ENCODE measurements at places on chromosomes 6 and 20.

DNA sequence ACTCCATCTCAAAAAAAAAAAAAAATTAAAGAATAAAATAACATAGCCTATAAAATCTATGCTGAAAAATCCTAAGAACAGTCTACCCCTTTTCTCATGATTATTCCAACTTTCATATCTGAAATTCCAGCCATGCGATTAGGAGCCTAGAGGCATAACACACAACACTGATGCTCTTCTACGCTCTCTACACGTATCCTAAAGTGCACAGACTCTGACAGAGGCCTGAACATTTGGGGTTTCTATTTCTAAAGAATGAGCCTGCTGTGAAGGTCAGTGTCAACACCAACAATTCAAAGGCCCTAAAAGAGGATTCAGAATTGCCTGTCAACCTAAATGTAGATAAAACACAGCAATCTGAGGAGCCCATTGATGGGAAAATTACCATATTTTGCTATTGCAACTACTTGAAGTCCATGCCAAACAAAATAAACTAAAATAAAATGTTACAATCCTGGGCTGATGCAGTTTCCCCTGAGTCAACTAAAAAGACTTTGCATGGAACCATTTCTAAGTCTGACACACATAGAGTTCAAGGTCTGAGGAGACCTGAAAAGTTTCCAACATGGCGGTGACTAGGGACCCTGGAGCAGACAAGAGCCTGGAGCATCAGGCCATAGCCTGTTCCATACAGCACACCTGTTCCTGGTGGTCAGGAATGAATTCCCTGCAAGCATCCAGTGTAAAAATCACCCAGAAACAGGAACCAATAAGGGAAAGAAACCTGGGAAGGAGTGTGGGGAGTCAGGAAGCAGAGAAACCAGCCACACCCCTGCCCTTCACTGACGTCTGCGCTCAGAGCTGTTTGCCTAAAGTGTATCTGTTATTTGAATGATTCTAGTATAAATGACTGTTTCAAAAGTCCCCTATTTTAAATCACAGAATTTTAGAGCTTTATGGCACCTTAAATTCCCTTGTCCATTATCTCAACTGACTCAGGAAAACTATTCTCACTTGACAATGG lies 11.8 kb downstream of the NINL start:
- no peak for DNase-seq

GRCh38 chr20:45114465-45115385 lies at the start of gene WFDC5:
TSS of gene WFDC5 (minus strand) at chr20:45115174. CDS start at chr20:45115083, 91 bp downstream.
- DNase-seq, result peak; percentile 56

DNA sequence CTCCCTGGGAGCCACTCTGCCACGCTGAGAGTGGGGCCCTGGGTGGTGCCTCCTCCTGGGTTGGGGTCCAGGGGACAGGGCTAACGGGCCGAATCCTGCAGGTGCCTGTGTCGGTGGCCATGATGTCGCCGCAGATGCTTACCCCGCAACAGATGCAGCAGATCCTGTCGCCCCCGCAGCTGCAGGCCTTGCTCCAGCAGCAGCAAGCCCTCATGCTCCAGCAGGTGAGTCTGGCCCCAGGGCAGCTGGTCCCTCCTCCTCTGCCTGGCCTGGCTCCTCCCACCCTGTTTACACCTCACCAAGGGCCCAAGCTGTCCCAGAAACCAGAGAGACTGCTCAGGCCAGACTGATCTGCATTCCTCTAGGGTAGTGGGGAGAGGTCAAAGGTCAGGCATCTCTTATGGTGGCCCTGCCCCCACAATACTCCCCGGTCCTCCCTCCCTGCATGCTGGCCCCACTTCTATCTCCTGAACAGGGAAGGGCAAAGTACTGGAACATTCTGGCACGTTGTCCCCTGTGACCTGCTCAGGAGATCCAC lies 38.6 kb downstream of the FOXP4 start:
- DNase-seq, result no peak

DNA sequence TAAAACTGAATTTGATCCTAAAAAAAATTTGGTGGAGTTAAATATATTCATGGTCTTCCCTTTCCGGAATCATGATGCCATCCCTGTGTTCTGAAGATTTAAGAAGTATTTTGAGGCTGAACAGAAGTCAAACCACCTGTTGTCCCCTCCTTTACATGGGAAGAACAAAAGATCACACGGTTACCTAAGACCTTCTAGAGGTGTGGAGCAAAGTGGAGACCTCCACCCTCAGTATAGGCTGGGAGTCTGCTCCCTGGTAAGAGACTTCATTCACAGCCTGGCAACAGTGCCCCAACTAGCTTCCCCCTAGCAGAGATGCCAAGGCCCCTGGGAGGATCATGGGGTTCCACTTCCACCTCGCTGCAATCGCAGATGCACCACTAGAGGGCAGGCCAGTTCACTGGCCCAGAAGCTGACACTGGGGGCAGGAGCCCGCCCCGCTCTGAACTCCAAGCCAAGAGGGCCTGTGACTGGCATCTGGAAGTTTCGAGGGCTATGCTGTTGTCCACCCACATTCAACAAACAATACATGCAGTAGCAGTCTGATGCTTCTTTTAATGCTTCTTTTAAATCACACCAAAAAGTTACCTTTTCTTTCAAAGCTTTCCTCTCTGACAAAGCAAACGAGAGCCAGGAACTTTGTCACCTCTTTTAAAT lies 19.5 kb upstream of the UBE2J1 start:
- peak; percentile 66 for DNase-seq

DNA sequence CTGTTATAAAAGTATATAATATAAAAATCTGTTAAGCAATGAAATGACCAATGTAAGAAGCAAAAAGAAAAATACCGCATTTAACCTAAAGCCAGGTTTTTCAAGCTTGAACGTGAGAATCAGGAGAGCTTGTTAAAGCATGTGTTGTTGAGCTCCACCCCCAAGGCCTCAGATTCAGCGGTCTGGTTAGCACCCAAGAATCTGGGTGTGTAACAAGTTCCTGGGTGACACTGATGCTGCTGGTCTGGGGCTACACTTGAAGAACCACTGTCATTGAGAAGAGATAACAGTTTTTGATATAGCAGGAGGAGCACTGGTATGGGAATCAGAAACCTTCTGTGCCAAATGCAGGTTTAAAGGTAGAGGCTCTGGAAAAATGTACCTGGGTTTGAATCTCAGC lies 154.0 kb downstream of the ID4 start:
- no peak for DNase-seq

DNA sequence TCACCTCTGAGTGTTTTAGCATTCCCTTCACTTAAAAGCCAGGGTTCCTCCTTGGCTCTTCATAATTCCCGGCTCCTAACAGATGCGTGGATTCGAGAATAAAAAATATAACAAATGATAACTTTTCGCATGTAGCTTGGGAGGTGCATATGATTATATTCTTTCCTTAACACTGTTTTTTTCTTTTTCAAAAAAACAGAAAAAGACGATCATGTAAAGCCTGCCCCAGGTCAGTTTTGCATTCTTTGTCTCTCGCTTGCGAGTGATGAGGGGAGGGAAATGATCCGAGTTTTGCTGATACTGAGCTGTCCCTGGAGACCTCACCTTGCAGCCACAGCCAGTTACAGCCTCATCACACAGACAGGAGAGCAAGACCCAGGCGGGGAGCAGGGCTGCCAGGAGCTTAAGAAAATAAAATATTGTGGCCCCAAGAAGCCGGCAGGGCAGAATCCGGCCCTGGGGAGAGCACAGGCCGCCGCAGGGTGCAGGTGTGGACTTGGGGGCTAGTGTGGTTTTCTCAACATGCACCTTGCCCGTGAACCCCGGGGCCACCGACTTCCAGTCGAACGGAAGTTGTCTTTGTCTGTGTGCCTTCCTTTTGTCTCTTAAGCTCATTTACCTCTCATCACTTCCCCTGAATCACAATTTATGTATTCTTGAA lies 301.8 kb downstream of the TAF4 start:
- DNase-seq, result no peak

DNA sequence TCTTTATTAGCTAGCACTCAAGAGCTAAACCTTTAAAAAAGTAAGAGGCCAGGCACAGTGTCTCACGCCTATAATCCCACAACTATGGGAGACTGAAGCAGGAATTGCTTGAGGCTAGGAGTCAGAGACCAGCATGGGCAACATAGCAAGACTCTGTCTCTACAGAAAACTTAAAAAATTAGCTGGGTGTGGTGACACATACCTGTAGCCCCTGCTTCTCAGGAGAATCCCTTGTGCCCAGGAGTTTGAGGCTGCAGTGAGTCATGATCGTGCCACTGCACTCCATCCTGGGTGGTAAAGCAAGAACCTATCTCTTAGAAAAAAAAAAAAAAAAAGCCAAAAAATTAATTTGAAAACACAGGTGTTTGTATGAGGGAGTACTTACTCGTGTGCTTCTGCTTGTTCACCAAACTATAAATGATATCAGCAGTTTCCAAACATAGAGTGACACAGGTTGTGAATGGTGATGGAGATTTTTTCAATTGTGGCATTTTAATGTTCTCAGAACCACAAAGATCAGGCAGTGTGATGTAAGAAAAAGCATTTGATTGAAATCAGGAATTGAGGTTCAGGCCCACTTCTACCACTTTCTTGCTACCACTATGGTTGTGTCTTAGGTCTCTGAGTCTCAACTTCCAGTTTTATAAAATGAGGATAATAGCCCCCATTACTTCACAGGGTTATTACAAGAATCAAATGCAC lies 104.9 kb downstream of the FOXO3 start:
- DNase-seq, result no peak

DNA sequence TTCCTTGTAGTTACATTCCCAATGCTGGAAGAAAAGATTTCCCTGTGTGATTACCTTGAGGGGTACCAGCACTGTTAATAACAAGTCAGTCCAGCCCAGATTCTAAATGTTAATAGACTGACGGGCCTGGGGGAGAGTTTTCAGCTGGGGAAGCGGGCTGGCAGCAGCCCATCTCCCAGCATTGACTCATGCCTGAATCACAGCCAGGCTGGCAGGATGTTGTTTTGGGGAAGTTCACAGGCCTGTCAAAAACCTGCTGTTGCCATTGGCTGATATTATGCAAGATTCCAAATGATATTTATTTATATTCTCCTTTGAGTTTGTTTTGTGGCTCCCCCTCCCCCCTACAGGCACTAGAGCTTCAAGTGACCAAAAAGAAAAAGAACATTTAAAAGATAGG lies 213.9 kb upstream of the CNR1 start:
- peak; percentile 26 for DNase-seq

DNA sequence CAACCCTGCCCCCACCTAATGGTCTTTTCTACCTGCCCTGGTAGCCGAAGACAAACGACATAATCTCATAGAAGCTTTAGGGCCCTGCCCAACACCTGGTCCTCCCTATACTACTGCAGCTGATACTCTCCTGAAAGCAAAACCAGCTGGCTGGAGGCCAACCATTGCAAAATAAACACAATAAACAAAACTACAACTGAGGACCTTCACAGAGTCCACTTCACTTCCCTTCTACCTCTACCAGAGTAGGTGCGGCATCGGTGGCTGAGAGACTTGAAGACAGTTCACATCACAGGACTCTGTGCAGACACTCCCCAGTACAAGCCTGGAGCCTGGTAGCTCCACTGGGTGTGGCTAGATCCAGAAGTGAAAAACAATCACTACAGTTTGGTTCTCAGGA lies 476.2 kb downstream of the MMUT start:
- no peak for DNase-seq

DNA sequence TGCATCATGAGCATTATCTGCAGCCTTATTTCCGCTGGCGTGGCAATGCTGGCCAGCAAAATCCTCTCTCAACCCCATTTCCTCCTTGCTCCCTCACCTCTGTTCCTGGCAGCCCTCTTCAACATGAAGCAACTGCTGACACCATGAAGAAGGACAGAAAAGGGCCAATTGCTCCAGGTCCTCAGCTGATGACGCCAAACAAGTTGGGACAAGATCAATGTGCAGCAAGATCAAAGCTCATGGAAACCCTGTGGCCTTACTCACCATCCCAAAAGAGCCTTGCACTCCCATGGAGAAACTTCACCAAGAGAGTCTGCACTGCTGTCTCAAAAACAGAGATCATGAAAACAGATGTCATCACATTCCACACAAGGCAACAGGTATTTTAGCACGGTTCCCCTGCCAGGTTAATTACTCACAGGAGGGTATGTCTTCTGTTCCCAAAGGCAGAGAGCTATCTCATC lies 7.4 kb downstream of the GFOD1 start:
- DNase-seq, result no peak

- no peak for DNase-seq
These were observed 134.8 kb upstream of the FOXA2 start for GRCh38 chr20:22719167-22719591.

GRCh38 chr6:139757784-139758183 lies 383.3 kb upstream of the CITED2 start:
- DNase-seq, result no peak

GRCh38 chr6:16154904-16155303 lies 26.0 kb downstream of the MYLIP start:
- DNase-seq, result peak; percentile 96

DNA sequence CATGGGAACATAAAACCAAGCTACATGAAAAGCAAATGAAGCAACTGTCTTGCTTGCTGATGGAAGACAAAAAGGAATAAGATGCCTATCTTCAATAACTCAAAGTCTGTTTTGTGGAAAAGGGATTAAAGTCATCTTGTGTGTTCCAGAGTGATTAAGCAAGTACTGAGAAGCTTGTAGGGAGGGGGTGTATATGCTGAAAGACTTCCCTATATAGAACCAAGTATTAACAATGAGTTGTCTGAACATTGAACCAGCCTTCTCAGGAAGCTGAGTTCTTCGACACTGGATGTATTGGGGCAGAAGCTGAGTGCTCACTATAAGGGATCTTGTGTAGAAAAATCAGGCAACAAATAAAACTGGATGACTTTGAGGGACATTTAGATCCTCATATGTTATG lies 451.8 kb downstream of the CD83 start:
- DNase-seq, result no peak

DNA sequence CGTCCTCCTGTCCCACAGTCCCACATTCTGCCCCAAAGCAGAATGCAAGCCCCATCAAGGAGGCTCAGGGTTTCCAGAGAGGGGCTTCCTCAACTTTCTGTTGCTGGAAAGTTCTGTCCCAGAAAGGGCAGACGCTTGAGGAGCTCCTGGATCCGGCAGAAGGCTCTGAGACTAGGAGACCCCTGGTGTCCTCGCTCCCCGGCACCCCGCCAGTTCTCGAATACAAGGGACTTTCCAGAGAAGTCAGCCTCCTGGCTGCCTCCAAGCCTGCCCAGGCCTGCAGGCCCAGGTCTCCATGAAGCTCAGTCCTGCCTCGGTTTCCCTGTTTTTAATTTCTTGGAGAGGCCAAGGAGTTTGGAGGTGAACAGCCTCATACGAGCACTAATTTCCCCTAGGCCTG lies 150.4 kb downstream of the CEBPB start:
- DNase-seq, result no peak

DNA sequence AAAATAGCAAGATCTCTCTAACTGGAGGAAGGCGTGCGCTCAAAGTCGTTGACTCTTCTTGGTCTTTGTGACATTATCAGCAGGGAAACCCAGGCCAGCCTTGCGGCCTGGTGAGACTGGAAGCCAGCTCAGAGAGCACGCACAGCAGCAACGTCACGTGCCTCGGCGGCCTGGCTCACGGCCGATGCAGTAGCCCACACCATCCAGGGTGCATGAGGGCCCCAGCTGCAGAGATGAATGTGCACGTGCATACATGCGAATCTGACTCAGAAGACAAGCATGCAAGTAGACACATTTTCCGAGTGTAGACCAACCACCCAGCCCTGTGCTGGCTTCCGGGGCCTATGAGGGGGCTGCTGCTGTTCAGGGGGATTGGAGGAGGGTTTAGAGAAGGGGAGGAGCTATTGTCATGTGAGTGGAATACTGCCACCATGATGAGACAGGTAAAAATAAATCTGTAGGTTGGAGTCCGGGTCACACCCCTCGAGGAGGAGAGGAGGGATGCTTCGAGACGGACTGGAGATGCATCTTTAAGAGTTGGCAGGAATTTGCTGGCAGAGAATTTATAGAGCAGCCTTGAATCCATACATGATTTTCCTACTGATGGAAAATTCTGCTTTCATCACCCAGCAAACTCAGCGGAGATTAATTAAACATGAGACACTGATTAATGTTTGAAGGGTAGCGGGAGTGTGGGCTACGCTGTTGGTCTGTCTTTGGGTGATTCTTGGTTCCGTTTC lies 388.2 kb downstream of the CDH4 start:
- no peak for DNase-seq
